Activated naive CD8-positive, alpha-beta T cell treated with anti-CD3 and anti-CD28 coated beads, Interleukin-2, amount 10 ng/mL, durations not matched to agents 7 days and 5 days (primary cell): ENCODE measurements at places on chromosomes 2 and 18.

- H3K36me3 ChIP-seq, result no peaks in the 10 kb centered on the region
- no peak overlapping the region for H3K27ac ChIP-seq
- DNase-seq, result no peak
- no peak overlapping the region for H3K4me3 ChIP-seq
- no peaks in the 10 kb centered on the region for H3K27me3 ChIP-seq
These were observed 309.1 kb upstream of the MAP2 start for GRCh38 chr2:209114588-209115240.

DNA sequence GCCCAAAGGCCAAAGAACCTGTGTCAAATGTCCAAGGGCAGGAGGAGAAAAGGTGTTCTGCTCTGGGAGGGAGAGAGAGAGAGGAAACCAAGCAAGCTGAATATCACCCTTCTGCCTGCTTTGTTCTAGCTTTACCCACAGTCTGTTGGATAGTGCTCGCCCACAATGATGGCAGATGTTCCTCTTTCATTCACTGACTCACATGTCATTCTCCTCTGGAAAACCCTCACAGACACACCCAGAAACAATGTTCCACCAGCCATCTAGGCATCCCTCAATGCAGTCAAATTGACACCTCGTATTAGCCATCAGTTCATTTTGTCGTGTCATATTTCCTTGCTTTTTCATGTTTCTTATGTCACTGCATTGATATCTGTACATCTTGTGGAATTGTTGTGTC is 150.3 kb downstream of the UBR3 start:
- peaks cover 35% of the 10 kb centered on the region for H3K36me3 ChIP-seq
- H3K4me1 ChIP-seq, result peaks cover 2% of the 10 kb centered on the region
- no peak overlapping the region for H3K4me3 ChIP-seq
- H3K27me3 ChIP-seq, result no peaks in the 10 kb centered on the region
- H3K27ac ChIP-seq, result no peak overlapping the region

DNA sequence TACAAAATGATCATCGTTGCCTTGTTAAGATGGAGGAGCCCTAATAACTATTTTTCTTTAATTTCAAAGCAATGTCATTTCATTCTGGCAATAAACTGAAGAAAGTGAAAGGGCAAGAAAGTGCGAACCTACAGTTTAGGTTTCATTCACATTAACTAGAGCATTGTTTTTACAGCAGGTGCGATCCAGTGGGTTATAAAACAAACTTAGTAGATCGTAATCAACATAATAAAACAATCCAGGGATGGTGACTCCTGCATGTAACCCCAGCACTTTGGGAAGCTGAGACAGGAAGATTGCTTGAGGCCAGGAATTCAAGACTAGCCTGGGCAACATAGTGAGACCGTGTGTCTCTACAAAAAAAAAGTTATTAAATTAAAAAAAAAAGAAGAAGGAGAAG is 51.1 kb downstream of the AP1S3 start:
- DNase-seq, result no peak
- no peak overlapping the region for H3K4me3 ChIP-seq
- H3K36me3 ChIP-seq, result peaks cover 13% of the 10 kb centered on the region

- H3K4me1 ChIP-seq, result peaks cover 4% of the 10 kb centered on the region
- H3K27me3 ChIP-seq, result peaks cover 25% of the 10 kb centered on the region
- H3K27ac ChIP-seq, result peak overlapping the region; percentile 30
- DNase-seq, result peak; percentile 50
- no peak overlapping the region for H3K4me3 ChIP-seq
- H3K36me3 ChIP-seq, result peaks cover 4% of the 10 kb centered on the region
These were observed 2786.5 kb downstream of the RPIA start for GRCh38 chr2:91477731-91478672.

GRCh38 chr2:233072838-233073237 is 12.7 kb downstream of the INPP5D start:
- DNase-seq, result no peak
- H3K27ac ChIP-seq, result no peak overlapping the region
- H3K4me1 ChIP-seq, result peaks cover 25% of the 10 kb centered on the region
- peaks cover 49% of the 10 kb centered on the region for H3K36me3 ChIP-seq

- peaks cover 2% of the 10 kb centered on the region for H3K36me3 ChIP-seq
- H3K4me1 ChIP-seq, result peaks cover 9% of the 10 kb centered on the region
- no peak for DNase-seq
These were observed 18.9 kb upstream of the DPP4 start for GRCh38 chr2:162092658-162093556.

GRCh38 chr2:79717364-79718007 is 204.6 kb downstream of the CTNNA2 start:
- no peaks in the 10 kb centered on the region for H3K27me3 ChIP-seq
- no peaks in the 10 kb centered on the region for H3K36me3 ChIP-seq
- H3K4me3 ChIP-seq, result no peak overlapping the region
- H3K27ac ChIP-seq, result no peak overlapping the region

- H3K4me1 ChIP-seq, result peaks cover 14% of the 10 kb centered on the region
- H3K36me3 ChIP-seq, result no peaks in the 10 kb centered on the region
- H3K27me3 ChIP-seq, result peaks cover 16% of the 10 kb centered on the region
- peak overlapping the region; percentile 17 for H3K27ac ChIP-seq
- peak overlapping the region; percentile 53 for H3K4me3 ChIP-seq
These were observed 98.7 kb downstream of the TCF4 start for GRCh38 chr18:55489034-55489986.

- no peaks in the 10 kb centered on the region for H3K27me3 ChIP-seq
- no peak overlapping the region for H3K4me3 ChIP-seq
- no peak for DNase-seq
- H3K27ac ChIP-seq, result no peak overlapping the region
- peaks cover 2% of the 10 kb centered on the region for H3K36me3 ChIP-seq
These were observed 31.9 kb downstream of the TMEM131 start for GRCh38 chr2:97963880-97964279.
